ENCODE measurements at places on chromosomes 12 and 14. TPM values are rescaled to one million over a fixed set of nuclear protein-coding genes. Genes with fewer than 3 reads are reported as not detected.

DNA sequence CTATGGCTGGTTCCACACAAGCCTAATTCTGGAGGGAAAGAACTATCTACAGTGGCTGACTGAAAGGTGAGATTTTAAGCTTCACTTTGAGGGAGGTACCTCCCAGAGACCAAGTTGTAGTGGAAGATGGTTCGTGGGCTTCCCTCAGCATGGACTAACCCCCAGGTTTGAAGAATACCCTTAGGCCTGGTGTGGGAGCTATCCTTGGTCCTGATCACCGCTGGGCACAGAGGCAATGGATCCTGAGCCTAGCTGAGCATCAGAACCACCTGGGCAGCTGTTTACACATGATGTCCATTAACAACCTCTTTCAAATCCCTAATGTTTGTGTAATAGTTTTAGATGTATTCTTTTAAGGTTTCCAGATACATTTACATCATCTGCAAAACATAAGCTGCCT lies 10.3 kb downstream of the DAO start:
- DNase-seq = peak; percentile 16

DNA sequence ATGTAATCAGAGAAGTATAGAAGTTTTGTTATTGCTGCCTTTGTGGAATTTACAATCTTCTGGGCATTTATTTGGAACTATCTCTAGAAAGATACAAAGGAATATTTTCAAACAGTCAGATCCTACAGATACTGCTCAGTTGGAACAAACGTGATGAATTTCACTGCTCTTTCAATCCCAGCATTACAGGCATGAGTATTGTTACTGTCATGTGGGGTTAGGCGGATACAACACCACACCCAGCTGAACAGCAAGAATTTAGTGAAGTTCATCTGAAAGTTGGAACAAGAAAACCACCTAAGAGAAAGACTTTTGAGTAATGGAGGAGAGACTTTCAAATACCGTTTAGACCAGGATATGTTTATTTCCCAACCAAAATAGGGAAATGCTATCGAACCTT lies 123.3 kb upstream of the PLXNC1 start:
- no peak for DNase-seq

GRCh38 chr12:88453323-88453722 lies 126.9 kb downstream of the KITLG start:
- no peak for DNase-seq

ESYT1 gene
- 300 TPM for total RNA-seq

RNF41 gene
- 112 TPM for total RNA-seq

- DNase-seq = no peak
Observed at GRCh38 chr14:99609245-99610170, 5.5 kb upstream of the CCDC85C start.

GRCh38 chr14:106134886-106135285 lies 608.5 kb downstream of the TMEM121 start:
- DNase-seq = no peak

CACNA2D4 gene
- 0.97 TPM for total RNA-seq

DNA sequence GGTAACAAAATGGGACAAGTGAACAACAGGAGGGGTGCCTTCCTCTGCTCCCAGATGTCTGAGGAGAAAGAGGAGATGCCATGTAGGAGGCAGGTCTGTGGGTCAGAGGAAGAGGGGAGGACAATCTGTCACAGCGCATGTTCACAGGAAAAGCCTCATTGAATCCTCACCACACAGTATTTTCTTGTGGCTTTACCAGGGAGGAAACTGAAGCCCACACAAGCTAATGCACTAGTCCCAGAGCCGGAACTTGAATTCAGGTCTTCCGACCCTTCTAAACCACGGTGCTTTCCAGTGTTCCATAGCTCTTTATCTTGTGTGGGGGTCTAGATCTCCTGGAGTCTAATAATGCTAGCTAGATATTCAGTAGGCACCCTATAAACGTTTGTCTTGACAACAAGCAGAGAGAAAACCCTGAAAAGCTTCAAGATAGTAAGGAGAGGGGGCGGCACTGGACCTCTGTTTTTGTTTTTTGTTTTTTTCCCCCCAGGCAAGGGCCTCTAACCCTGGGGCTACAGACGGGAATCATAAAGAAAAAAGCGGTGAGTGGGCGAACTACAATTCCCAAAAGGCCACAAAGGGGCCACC lies 371 bp upstream of the SHMT2 start:
- peak; percentile 13 for DNase-seq

CPM gene
- total RNA-seq = 23.3 TPM

ETFBKMT gene
- 2.3 TPM for total RNA-seq

DDX11 gene
- total RNA-seq = 18.1 TPM

DNA sequence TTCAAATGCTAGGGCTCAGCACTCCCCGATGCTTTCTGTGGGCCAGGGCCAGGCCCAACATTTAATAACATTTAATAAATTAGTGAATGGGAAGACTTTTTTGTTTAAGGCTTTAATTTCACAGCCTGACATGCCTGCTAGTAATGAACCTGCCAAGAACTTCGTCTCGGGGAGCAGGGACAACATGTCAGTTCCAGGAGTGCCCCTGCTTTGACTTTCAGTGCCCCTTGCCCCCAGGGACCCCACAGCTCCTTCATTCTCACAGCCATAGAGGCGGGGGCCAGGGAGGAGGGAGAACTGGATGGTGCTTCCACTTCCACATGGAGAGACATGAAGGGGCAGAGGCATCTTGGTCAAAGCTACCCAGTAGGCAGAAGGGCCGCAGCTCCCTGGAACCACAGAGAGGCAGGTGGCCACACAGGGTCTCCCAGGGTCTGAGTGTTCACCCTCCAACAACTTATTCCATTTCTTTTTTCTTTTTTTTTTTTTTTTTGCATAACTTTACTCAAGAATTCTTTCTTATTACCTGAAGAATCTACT lies 66.0 kb upstream of the DDX11 start:
- DNase-seq = no peak

DNA sequence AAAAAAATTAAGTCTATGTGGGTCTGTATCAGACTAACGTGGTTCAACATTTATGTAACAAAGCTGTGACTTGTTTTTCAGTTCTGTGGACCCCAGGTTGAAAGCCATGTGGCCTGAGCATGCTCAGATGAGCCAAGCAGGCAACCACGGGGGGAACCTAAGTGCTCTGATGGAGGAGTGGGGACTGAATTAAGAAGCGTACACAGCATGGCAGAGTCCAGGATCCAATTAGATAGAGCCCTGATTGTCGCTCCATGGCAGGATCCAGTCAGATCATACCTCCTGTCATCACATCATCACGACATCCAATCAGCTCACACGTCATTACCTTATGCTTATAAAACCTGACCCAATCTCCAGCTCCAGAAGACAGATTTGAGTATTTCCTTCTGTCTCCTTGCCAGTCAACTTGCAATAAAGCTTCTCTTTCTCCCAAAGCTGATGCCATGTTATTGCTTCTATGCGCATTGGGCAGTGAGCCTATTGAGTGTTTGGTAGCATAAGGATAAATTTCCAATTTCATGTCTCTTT lies 1013.1 kb upstream of the TMEM132C start:
- DNase-seq = no peak

ADCY4 gene
- total RNA-seq = 18.1 TPM

- DNase-seq = peak; percentile 58
Observed at GRCh38 chr14:80003138-80003537, 208.2 kb downstream of the DIO2 start.

DNA sequence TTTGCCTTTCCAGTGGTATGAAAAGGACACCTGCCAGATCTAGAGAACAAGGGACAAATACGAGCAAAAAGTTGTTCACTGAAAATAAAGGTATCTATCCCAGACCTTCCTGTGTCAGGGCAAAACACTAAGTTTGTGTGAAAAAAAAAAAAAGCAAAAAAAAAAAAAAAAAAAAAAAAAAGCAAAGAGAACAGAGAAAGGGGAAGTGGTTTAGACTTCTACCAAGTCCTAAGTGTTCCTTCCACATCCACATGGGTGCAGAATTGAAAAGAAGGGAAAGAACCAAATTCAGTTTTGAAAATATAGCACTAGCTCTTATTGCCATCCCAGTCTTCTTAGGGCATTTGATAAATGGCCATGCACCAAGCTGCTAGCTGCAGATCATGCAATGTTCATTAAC lies 41.7 kb downstream of the ZCRB1 start:
- no peak for DNase-seq

GRCh38 chr12:75603475-75603874 lies 92.1 kb upstream of the KRR1 start:
- DNase-seq = no peak

- DNase-seq = peak; percentile 78
Observed at GRCh38 chr12:110330544-110330943, 49.5 kb downstream of the ATP2A2 start.

DNA sequence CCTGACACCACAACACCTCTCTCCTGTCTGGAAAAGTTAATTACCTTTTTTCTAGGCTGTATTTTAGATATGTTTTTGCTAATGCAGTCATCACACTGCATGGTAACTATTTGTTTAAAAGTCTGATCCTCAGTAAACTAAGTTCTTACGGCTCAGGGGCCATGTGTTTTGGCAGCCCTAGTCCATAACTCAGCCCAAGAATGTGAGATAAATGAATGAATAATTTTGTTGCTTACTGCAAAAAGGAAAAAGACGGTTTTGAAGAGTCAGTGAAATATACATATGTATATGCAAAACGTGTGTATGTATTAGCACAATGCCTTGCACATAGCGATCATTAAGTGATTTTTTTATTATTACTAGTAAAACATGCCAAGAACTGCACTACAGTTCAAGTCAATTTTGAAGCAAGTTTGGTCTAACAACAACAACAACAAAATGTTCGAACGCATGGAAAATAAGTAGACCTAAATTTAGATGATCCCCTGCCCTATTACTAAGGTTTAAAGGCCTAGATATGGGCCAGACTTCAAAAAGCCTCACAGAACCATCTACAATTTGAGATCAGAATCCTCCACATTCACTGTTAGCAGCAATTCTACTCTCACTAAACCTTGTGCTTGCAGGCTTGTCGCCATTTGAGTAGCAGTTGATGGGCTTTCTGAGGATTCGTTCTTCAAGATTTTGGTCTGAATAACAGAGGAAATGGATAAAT lies 140.0 kb downstream of the NDUFA12 start:
- DNase-seq = peak; percentile 64

A2M gene
- 20.9 TPM for total RNA-seq

GRCh38 chr12:98360401-98360800 lies 155.0 kb upstream of the TMPO start:
- no peak for DNase-seq

GRCh38 chr14:55318694-55319093 lies 47.5 kb downstream of the FBXO34 start:
- DNase-seq = no peak

- DNase-seq = peak; percentile 79
Observed at GRCh38 chr12:53995378-53996239, 4.4 kb upstream of the HOXC9 start.

DNA sequence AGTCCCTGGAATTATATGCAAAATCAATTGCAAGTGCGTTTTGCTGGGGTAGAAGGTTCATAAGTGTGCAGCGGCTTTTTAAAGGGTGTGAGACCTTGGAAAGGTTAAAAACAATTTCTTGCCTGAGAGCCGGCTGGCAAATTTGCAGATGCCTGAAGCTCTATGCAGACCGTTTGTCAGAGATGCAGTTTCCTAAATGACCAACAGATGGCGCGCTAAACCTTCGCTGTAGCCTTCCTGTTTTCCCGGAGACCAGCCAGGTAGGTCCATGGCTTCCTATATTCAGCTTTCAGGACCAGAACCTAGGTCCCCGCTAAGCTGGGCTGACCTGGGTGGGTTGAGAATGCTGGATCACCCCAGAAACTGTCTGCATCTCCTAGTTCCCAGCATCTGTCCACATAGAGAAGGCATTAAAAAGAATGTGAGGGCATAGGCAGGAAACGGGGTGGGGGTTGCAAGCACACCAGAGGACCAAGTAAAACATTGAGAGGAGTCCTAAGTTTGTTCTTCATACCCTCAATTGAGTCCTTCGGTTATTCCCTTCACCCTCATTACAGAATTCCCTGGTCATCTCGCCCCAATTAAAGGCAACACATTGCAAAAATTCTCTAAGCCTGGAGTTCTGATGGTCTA lies 5.7 kb upstream of the NOS1 start:
- peak; percentile 61 for DNase-seq

- no peak for DNase-seq
Observed at GRCh38 chr12:78185109-78185508, 354.4 kb downstream of the NAV3 start.

OR6C76 gene
- total RNA-seq = not detected

TMEM30B gene
- not detected for total RNA-seq

DNA sequence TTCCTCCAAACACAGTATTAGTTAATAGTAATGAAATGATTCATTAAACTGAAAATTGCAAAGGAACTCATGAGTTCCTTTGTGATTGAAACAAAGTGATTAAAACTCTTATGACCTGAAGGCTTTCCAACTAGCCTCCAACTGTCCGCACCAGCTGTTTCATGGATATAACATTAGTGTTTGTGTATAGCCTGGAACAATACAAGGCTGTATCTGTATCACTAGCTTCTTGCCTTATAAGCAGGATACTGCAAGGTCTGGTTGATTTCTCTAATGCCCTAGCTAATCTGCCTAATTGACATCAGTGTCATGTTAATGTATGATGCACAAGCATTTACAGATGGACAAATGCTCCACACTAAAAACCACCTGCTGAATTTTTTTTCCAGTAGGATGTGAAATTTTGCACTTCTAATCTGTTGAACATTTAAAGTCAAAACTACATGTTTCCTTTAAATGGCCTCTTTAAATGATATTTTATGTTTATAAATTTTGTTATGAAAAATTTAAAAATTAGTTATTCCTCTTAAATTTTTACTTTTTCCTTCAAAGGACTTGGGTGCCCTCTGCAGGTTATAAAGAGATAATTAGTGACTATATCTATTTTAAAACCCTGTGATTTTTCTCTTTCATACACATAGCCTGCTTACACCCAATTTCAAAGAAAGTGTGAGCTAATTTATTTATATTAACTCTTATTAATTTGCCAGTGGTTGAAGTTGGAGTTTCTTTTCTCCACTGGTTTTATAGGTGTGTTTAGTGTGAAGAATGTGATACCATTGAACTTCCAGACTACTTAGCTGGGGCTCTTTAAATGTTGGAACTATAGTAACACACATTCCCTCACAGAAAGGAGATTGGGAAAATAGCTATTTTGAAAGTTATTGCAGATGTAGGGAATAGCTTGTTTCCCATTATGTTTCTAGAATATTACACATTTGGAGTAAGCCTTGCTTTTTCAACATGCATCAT lies 25.4 kb downstream of the AP5M1 start:
- peak; percentile 34 for DNase-seq

USP44 gene
- 5.2 TPM for total RNA-seq

DCN gene
- 125 TPM for total RNA-seq

DNA sequence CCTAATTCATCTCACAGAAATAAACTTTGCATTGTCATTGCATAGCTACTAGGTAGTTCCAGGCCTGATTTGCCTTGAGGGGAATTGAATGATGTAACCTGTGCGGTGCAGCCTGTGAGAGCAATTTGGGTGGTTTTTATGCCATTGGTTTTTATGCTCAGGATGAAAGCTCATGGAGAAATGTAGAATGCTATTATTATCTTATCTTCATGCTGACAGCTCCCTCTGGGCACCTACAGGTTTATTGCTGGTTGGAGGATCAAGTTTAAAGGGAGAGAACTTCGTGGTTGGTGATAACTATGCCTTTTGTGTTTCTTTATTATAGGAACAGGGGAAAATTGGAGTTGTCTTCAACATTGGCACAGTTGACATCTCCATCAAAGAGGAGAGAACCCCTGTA lies 547.9 kb downstream of the DIO2 start:
- DNase-seq = no peak

All from fibroblast of villous mesenchyme (primary cell).